SW 1271 (cell line): ENCODE measurements at places on chromosomes 4 and X.

GRCh38 chr4:26081795-26082498 is 167.9 kb downstream of the SMIM20 start:
- DNase-seq, result peak; percentile 45

DNA sequence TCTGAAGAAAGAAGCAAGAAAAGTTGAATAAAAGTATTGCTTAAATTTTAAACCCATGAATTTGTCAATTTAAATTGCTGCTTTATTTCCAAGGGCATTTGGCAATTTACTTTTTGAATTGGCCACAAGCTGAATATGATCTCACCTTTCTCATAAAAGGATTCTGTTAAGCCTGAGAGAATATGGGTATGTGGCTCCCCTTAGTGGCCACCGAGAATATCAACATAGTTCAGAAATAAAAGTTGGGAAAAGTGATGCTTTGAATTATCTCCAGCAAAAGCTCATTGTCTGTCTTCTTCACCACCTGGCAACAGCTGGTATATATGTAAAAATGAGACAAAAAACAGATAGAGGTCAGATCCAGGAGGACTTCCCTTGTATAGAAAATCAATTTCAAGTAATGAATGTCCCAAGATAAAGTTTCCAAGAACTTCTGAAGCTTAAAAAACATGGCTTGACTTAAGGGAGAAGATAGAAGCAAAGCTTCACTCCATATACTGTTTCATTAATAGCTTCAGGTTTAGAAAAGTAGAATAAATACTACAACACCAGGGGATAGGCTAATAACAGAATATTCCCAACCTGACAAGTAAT is 290.7 kb upstream of the FAM241A start:
- DNase-seq, result peak; percentile 28

- no peak for DNase-seq
These were observed 5.9 kb downstream of the TIMP1 start for GRCh38 chrX:47587906-47588735.

- no peak for DNase-seq
These were observed 281.1 kb downstream of the NKX6-1 start for GRCh38 chr4:84218031-84218430.

GRCh38 chrX:39724544-39724943 is 373.2 kb downstream of the BCOR start:
- no peak for DNase-seq

- DNase-seq, result no peak
These were observed 23.3 kb downstream of the HOPX start for GRCh38 chr4:56657818-56658217.

DNA sequence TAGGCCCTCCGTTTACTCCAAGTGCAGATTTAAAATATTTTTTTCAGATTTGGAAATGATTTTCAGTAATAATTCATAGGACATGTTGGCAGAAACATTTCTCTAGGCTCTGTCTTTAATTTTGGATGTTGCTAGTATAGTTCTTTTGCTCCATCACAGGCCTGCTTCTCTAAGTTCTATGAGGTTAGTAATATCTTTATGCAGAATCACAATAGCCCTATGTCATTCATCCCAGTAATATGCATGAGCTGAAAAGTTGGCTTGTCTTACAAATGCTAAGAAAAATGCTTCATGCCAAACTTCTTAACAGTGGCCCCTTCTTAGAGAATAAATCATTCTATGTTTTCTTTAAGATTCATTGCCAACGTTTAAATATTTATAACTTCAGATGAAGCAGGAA is 148.3 kb upstream of the TLL1 start:
- no peak for DNase-seq

DNA sequence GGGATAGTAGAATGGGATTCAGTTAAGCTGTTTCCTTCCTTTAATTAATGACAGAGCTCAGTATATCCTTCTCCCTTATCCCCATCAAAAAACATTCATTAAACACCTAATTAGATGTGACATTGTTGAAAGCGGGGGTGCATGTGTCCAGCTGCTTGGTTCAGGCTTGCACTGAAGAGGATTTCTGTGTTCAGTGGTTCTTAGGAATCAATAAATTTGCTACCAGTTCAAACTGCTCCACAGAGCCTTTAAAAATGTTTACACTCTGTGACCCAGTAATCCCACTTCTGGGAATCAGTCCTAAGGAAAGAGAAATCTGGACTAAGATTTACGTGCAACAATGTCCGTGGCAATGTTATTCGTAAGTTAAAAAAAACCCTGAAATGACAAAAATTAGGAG is 7.2 kb upstream of the TMEM255A start:
- DNase-seq, result no peak

- DNase-seq, result no peak
These were observed 7.0 kb downstream of the TACC3 start for GRCh38 chr4:1728061-1728980.

DNA sequence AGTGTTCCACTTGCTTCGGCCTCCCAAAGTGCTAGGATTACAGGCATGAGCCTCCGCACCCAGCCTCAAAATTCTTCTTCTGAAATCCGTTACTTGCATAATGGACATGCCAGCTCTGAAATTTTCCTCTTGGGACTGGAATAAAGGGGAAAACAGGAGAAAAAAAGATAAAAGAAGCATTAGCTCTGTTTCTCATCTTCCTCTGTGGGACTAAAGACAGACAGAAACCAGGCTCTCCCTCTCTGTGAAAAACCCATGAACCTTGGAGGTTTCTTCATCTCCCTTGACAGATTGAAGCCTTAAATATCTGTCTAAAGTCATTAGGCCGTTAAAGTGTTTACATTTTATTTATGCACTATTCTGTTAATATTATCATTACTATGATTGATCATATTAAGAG is 19.4 kb upstream of the PRSS12 start:
- DNase-seq, result no peak
